ENCODE measurements at places on chromosomes 13 and 19.

DNA sequence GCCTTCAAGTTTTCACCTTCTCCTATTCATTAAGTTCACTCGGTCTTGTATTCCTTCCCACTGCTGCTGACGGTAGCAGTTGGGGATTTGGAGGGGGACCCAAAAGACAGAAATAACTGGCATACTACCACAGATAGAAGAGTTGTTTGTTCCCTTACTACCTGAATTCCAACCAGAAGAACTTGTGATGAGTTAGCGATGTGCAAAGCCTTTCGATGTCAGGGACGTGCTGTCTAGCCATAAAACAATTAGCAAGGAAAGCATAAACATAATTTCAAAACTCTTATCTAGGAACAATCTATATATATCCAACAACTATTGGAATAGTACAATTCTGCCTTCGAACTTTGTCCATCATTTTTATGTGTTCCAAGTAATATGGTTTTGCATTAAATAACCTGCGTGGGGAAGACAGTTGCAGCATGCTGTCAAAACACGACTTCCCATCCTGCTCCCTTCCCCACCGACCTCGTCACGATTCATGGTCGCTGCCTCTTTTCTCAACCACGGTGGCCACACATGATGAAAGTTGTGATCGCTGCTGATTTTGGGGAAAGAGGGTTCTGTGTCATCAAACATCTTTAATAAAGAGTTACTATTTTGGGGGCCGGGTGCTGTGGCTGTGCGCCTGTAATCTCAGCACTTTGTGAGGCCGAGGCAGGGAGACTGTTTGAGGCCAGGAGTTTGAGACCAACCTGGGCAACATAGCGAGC, 3.8 kb upstream of the SLC7A9 start:
- no peak for DNase-seq

GRCh38 chr13:49821216-49822009, 28.9 kb upstream of the KPNA3 start:
- DNase-seq: no peak

DNA sequence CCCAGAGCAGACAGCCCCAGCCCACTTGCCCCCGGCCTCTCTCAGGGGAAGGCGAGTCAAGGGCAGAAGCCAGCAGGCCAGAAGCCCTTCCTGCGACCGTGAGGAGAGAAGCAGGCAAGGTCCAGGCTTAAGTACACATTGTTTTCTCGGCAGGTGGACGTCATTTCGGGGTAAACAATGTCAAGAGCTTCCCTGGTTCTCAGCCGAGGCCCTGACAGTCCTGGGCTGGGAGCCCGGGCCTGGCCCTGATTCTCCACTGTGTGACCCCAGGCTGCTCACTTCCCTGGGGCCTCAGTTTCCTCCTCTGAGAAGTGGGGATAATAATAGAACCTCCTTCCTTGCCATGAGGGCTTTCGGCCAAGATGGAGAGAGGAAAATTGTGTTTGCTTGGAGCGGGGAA, 19.4 kb downstream of the PLVAP start:
- no peak for DNase-seq

GRCh38 chr19:40263440-40264313, 21.5 kb downstream of the AKT2 start:
- no peak for DNase-seq

- DNase-seq: no peak
These were observed 4.8 kb upstream of the CEACAM16 start for GRCh38 chr19:44694184-44694579.

Data from DMS153 (cell line).